ENCODE measurements at places on chromosomes 1 and 21.

DNA sequence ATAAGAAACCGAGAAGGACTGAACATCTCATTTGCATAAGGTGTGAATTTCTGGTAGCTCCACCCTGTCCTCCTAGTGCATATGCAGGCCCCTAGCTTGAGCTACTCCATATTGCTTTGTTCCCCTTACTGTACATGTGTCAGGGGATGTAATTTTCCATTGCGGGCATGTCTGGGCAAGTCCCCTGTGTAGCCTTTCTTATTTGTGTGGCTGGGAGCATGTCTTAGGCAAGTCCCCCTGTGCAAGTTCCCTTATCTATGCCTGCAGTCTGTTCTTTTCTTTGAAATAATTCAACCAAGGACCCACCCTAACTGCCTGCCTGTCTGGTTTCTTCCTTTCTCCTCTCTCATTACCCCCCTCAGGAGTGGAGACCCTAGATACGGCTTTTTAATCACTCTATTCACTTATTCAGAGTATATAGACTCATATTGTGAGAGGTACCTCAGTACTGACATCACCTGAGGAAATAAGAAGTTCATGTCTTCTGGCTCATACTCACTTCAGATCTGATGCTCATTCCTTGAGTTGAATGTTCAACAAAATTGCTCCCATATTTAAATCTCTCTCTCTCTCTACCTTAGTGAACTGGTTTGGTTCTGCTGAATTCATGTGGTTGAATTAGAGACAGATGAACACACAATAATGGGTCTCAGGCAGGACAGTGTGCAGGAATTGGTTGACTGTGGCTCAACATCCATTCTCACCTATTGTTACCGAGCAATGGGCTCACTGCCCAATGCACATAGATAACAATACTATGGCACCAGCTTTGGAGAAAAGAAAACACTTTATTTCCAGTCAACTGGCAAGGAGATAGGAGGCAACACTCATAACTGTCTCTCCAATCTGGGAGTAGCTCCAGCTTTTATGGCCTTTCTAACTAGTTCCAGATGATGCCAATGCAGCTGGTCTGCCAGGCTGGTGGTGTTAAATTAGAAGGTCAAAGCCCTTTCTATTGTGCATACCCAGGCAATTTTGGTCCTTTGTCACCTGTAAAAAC lies 27.9 kb upstream of the NPL start:
- no peak for DNase-seq

DNA sequence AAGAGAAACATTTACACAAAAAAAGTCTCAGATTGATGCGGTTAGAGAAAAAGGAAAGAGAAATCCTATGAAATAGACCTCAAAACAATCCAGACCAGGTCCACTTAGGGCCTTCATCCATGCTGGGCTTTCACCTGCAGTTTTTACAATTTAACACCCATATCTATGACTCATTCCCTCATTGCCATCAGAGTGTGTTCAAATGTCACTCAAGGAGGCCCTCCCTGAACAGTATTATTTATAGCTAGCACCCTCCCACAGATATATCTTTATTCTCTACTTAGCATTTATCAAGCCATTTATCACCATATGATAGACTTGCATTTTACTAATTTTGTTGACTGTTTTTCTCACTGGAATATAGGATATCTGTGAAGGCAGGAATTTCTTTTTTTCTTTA lies 824 bp upstream of the KRTAP21-3 start:
- no peak for DNase-seq

DNA sequence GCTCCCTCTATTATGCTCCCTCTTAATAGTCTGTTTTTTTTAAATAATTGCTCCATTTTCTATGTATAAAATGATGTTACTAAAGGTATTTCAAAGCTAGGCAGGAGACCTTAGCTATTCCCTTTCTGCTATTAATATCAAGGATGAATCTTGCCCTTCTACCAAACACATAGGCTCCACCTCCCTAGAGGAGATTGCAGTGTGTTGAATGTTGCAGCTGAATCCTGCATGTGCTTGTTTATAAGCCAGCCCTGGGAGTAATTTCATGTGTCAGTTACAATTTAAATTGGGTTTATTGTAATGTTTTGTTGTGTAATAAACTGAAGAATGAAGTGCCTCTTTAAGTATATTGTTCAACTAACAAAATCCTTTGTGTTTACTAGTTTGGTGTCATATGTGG lies 66.0 kb downstream of the TMEM200B start:
- no peak for DNase-seq

DNA sequence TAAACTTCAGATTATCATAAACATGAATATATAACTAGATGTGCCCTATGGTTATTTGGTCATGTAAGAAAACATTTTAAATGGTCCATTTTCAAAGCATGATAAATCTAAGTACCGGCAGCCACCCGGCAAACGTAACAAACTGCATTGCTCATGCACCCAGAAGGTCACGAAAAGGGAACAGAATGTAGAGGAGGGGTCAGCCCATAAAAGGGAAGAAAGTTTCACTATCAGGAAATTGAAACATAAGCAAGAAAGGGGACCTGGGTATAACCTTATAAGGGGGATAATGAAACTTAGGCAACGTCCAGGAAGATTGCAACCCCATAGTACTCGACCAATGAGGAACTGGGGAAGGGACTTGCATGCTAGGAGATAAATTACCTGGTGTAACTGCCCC lies 421.2 kb upstream of the ZRANB2 start:
- DNase-seq, result no peak

- no peak for DNase-seq
These were observed 93.8 kb downstream of the MTR start for GRCh38 chr1:236888903-236889302.

GRCh38 chr1:94971491-94971924 lies 44.6 kb upstream of the CNN3 start:
- no peak for DNase-seq

- no peak for DNase-seq
These were observed 53.4 kb upstream of the EDN2 start for GRCh38 chr1:41537788-41538351.

DNA sequence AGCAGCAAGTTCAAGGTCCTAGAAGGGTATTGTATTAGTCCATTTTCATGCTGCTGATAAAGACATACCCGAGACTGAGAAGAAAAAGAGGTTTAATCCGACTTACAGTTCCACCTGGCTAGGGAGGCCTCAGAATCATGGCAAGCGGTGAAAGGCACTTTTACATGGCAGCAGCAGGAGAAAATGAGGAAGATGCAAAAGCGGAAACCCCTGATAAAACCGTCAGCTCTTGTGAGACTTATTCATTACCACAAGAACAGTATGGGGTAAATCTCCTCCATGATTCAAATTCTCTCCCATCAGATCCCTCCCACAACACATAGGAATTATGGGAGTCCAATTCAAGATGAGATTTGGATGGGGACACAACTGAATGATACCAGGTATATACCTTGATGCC lies 409.5 kb downstream of the NTNG1 start:
- DNase-seq, result no peak

GRCh38 chr1:158199849-158200248 lies 19.2 kb downstream of the CD1D start:
- DNase-seq, result no peak

DNA sequence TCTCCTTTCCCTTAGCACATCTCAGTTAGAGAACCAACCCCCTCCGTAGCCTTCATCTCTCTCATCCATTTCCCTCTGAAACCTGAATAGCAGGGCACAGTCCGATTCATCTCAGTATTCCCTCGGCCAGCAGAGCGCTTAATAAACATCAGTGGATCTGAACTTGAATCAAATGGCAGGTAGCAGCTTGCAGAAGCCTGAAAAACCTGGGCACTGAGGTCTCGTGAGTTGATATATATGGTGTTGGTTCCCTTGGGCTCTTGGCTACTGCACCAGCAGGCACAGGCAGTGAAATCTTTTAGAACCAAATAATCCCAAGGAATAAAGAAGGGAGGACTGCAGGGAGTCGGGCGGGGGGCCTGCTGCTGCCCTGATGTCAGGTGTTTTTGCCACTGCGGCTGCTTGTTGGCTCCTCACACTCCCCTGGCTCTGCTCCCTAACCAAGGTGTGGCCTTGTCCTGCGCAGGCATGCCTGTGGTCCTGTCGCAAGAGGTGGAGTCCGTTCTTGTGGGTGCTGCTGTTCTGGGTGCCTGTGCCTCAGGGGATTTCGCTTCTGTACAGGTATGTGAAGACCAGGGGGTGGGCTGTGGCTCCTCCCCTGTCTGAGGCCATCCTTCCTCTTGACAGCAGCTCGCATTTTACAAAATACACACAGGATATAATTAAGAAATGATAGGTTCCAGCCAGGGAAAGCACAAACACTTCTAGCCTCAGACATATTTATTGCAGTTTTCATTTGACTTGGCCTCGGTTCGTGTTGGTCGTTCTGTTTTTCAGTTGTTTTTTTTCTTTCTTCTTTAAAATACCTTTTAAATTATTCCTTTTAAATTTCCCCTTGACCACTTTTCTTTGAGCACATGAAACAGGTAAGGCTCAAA lies 140.9 kb upstream of the HOOK1 start:
- no peak for DNase-seq

- DNase-seq, result no peak
These were observed 23.1 kb downstream of the CASZ1 start for GRCh38 chr1:10773376-10773775.

DNA sequence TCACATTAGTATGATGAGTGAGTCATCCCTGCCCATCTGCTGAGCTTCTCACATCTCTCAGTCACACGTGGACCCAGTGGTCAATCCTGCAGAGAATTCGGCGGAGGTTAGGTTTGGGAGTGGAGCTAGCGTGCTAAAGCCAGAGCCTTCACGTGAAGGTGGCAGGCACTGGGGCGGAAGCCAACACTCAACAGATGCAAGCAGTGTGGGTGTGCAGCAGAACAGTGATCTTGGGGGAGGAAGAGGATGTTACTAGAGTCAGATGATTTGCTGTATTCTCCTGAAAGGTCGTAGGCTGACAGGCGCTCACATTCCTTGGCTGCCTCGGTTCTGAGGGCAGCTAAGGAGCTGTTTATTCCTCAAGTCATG lies 6.7 kb downstream of the C1orf115 start:
- no peak for DNase-seq

- DNase-seq, result peak; percentile 16
These were observed 129.2 kb upstream of the PROX1 start for GRCh38 chr1:213858581-213858980.

DNA sequence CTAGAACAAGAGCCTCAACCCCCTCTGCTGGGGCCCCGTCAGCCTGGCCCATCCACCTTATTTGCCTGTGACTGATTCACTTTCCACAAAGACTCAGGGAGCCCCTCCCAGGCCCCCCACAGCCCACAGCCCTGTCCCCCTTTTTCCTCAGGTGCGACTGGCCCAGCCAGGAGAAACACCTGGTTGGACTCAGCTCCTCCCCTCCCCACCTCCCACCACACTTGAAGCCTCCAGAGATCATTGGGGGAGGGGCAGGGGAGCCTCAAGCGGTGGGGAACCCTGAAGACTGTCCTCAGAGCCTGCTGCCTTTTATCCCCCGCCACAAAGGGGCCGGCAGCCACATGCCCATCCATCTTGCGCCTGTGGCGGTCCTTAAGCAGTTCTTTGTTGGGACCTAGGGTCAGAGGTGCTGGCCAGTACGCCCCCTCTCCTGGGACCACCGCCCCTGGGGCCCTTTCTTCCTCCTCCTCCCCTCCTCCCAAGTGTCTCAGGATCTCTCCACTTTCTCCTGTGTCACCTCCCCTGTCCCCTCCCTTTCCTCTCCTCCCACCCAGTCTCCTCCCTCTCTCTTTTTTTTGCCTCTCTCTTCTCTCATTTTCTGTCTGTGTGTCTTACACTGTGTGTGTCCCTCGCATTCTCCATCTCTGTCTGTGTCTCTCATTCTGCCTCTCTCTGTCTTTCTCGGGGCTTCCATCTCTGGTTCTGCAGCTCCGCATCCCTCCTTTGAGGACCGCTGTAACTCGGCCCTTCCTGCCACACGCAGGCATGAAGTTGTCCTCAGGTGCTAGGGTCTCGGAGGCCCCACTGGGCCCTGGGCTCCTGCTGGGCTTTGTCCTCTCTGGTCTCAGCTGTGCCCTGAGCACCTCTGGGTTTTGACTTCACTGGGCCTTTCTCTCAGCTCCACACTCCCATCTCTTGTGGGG lies 12.2 kb downstream of the CRABP2 start:
- DNase-seq, result peak; percentile 98

DNA sequence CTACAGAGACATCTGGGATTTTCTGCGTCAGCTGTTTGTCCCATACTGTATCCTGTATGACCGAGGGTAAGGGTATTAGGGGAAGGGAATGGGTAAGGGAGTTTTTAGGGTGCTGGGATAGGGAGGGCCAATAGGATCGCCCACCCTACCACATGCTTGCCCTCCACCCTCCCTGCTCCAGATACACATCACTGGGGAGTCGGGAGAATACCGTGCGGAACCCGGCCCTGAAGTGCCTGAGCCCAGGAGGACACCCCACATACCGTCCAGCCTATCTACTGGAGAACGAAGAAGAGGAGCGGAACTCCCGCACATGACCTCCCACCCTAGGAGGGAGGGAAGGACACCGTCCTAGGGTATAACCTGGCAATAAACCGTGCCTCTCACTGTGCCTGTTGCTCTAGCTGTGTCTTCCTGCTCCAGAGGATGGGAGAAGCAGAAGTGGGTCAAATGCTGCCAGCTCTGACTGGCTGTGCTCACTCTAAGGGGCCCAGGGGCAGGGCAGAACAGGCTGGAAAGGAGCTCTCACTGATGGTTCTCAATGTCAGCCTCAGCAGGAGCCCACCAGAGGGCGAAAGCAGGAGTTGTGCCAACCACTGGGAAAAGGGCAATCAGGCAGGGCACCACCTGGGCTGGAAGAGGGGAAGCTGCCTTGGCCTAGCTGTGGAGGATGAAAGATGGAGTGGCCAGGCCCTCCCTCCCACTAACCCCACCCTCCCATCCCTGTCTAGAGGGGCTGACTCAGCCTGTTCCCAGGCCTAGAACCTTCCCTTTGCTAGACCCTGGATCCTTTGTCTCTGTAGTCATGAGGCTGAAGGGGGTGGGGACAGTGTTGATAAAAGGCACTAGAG lies 440 bp upstream of the LENEP start:
- peak; percentile 75 for DNase-seq

GRCh38 chr1:109997867-109998229 lies 13.3 kb downstream of the AHCYL1 start:
- DNase-seq, result no peak

DNA sequence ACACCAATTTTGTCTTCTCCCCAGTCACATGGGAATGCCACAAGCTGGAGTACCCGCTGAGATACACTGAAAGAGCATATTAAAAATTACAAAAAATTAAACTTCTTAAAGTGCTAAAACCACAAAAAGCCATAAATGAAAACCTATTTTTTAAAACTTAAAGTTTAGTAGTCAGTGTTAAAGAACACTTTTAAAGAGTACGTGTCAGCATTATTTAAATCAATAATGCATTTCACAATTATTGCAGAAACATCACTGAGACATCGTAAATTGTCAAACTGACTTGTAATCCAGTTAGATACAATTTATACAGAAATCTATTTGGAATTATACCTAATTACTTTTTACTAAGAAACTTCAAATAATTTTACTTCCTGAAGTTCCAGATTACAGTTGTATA lies 22.9 kb downstream of the ZBTB21 start:
- DNase-seq, result no peak
